NCI-H1694 (cell line): ENCODE measurements at places on chromosomes 7 and 10.

- DNase-seq, result no peak
Measured at GRCh38 chr10:93757801-93758507, at the start of gene LGI1. Gene LGI1 (plus strand): TSS chr10:93757936. CDS start chr10:93758145, 209 bp downstream.

- no peak for DNase-seq
Measured at GRCh38 chr7:2521341-2521745, 1.8 kb downstream of the LFNG start.

DNA sequence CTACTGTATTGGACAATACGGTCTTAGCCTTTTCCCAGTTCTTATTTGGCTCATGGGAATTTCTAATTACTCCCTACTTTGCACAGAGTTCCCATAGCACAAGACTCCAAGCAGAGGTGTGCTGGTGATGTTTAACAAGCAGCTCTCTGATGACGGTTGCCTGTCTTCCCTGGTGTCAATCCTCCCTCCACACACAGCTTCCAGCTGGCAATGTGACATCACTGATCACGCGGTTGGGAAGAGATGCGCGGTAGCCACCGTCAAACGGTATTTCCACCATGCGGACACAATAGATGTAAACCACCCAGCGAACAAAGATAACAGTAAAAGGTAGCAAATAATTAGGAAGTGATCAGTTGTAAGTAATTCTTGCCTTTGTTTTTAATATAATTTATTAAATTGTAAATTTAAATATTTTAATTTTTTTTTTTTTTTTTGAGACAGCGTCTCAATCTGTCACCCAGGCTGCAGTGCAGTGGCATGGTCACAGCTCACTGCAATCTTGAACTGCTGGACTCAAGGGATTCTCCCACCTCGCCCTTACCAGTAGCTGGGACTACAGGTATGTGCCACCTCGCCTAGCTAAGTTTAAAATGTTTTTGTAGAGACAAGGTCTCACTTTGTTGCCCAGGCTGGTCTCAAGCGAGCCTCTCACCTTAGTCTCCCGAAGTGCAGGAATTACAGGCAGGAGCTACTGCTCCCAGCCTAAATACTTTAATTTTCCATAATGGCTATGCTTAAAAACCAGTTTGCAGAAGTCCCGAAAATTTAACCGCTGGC is 36.3 kb upstream of the IL15RA start:
- DNase-seq, result no peak

DNA sequence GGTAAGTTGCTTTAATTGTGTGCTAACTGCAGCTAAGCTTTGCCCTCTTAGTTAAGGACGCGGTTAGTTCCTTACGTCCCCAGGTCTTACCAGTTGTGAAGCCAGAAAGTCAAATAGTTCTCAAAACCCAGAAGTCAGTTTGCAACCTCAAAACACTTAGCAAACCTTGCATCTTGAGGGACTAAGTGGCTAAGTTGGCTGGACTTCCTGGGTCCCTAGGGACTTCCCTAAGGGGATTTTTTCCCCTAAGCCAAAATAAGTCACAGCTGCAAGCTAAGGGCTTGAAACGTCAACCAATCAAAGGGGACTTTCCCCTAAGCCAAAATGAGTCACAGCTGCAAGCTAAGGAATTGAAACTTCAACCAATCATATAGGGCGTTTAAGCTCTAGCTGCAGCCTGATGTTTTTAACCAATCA is 36.2 kb upstream of the HECW1 start:
- no peak for DNase-seq

DNA sequence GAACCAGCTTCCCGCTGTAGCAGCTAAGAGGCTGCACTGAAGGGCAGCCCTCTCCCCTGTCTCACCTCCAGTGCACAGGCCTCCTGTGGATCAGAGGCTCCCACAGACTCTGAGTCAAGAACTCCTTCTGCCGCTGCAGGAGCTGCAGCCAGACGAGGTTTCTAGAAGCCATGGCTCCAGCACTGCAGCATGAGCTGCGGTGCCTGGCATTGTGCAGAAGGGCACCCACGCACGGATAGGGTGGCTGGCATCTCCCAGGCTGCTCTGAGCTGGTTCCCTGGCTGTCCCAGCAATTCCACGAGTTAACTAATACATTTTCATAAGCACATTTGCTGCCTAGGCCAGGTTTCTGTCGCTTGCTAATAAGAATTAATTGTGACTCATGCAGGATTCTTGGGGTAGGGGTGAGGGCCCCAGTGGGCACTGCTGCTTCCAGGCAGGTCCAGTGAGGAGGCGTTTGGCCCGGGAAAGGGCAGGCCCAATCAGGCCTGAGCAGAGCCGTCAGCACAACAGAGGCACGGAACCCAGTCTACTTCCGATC is 594.2 kb downstream of the DNAJB6 start:
- no peak for DNase-seq

DNA sequence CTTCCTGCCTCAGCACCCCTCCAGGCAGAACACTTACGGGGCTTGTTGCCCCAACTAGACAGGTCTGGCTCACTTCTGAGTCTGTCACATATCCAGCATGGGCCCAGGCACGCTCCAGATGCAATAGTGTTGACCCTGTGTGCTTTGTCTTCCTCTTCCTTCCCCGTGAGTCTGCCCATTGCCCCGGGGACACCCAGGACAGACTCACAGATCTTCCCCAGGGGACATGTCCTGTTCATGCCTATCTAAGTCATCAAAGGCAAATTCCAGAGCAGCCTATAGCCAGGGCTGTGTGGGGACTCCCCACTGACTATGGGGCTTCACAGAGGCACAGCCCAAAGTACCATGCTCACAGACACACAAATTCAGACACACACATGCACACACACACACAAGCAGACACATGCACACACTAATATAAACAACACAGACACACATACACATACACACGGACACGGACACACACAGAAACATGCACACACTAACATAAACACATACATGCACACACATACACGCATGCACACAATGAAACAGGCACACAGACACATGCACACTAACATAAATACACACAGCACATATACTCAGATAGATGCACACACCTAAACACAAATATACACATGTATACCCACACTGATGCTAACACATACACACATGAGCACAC is 175.8 kb downstream of the KCNMA1 start:
- no peak for DNase-seq

DNA sequence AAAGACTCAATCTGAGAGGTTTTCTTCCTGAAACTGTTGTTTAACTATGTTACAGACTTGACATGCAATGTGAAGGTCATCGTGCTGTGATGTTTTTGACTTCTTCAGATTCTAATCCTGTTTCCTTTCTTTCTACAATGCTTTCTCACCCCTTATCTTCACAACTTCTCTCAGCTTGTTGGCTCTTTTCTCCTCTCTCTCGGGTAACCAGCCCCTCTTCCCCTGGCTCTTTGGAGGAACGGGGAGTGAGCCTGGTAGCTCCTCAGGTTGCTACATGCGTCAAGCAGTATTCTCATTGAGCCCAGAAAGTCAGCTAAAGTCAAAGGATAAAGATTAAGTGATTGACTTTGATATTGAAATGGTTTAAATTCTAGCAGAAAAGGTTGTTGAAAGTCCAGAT is 40.1 kb downstream of the SEC23IP start:
- DNase-seq, result no peak

- no peak for DNase-seq
Measured at GRCh38 chr7:20665096-20665495, 49.6 kb downstream of the ABCB5 start.
